Activated CD8-positive, alpha-beta T cell treated with anti-CD3 and anti-CD28 coated beads for 36 hours (primary cell): ENCODE measurements at places on chromosomes 5 and 9. TPM values are rescaled to one million over a fixed set of nuclear protein-coding genes. Genes with fewer than 3 reads are reported as not detected.

The ADAMTSL1 gene
- total RNA-seq = not detected

The PCDHB5 gene
- total RNA-seq = not detected

The ORM2 gene
- total RNA-seq = not detected

The SOX30 gene
- 0.16 TPM for total RNA-seq

The FAM163B gene
- total RNA-seq = not detected

The DDX4 gene
- not detected for total RNA-seq

The ENTREP1 gene
- not detected for total RNA-seq

The QRFP gene
- total RNA-seq = not detected

The IL13 gene
- total RNA-seq = 4.8 TPM

The SLC6A3 gene
- total RNA-seq = not detected
